ENCODE measurements at places on chromosomes 7 and 10.

DNA sequence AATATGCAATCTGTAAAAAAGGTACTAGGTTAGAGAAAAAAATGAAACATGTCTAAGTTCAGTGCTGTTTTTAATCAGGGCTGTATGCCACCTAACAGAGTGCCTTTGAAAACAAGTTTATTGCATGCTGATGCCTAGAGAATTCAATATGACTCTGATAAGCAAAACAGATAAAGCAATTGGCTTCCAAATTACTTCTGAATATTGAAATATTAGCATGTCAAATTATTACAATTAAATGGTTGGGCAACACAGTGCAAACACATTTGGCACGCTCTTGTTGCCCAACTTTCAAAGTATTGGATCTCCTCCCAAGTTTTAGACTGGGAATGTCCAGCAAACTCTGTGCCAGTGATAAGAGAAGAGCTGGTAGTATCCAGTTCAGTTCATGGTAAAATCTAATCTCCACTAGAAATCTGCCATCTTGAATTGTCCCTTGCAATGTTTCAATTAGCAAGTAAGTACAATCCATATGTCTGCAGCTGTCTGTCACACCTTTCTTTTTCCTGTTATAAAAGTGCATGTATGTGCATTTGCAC lies 65.2 kb upstream of the FAM133B start:
- no peak for DNase-seq

- no peak for DNase-seq
Measured at GRCh38 chr10:60549686-60550085, 160.0 kb upstream of the ANK3 start.

DNA sequence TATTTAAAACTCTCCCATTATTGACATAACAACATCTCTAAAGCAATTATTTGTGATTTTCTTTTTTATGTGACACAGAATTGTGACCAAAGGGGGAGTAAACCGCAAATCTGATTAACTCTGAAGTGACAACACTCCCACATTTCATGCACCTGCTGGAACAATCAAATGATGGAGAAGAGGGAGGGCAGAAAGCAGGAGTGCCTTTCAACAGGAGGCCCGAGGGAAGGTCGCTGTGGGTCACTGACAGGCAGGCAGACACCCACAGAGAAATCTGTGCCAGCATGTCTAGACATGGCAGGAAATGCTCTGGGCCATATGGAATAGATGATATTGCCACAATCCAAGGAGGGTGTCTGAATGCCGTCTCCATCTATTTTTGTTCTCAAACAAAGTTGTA lies 247.3 kb downstream of the DOCK4 start:
- DNase-seq: no peak

GRCh38 chr7:50304129-50304910 lies at the start of gene IKZF1:
IKZF1 (plus strand) TSS chr7:50304716; CDS start chr7:50319062, 14,346 bp downstream.
- peak; percentile 88 for DNase-seq

- DNase-seq: no peak
Measured at GRCh38 chr7:123184271-123184670, 15.5 kb downstream of the SLC13A1 start.

DNA sequence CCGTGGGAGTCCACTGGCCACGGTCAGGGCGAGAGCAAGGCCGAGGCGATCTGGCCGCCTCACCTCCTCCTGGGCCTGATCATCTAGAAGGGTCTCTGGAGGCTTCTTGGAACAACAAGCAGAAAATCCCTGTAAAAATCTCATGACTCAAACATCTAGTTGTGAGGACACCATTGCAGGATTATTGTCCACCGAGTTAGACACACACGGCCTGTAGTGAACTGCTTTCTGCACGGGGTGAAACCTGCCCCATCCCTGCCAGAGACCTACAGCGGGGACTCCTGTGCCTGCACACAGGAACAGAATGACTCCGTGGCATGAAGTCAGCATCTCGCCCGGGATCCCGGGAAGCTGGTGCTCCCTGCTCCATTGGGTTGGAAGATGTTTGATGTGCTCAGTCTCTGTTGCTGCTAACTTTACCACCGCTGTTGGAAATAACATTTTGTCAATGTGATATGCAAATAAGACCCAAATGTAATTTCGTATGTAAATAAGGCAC lies 267.0 kb upstream of the TCERG1L start:
- DNase-seq: no peak

DNA sequence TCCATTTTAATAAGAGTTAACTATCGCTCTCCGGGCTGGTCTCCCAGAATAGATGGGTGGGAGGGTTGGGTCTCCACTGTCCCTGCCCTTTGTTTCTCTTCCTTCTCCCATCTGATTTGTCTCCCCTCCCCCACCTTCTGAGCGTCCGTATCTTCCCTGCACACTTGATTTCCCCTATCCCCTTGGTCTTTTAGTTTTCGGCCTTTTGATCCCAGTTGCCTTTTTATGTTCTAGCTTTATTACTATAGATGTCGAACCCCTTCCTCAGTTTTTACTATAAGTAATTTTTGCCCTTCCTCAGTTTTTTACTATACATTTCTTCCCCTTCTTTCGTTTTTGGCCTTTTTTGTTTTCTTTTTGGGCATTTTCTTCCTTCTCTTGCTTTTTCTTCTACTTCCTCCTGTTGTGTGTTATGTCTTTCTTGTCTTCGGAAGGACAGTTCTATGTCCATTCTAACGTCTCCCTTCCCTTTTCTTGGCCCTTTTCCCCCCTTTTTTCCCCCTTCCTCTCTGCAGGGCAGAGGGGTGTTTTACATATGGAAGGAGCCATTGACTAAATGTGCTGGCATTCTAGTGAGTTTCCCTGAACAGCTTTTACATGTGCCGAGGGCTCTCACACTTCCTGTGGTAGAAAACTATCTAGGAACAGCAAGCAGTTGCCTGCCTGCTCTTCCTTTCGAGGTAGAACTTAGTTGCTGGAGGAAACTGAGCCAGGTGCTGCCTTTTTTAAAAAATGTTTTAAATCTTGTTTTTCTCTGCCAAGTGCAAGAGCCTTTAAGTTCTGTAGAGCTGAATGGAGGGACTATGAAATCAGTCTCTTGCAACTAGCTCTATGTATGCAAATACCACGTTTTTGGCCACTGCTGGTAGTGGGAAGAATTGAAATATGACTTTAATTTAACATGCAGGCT lies 2.8 kb downstream of the TET1 start:
- no peak for DNase-seq

DNA sequence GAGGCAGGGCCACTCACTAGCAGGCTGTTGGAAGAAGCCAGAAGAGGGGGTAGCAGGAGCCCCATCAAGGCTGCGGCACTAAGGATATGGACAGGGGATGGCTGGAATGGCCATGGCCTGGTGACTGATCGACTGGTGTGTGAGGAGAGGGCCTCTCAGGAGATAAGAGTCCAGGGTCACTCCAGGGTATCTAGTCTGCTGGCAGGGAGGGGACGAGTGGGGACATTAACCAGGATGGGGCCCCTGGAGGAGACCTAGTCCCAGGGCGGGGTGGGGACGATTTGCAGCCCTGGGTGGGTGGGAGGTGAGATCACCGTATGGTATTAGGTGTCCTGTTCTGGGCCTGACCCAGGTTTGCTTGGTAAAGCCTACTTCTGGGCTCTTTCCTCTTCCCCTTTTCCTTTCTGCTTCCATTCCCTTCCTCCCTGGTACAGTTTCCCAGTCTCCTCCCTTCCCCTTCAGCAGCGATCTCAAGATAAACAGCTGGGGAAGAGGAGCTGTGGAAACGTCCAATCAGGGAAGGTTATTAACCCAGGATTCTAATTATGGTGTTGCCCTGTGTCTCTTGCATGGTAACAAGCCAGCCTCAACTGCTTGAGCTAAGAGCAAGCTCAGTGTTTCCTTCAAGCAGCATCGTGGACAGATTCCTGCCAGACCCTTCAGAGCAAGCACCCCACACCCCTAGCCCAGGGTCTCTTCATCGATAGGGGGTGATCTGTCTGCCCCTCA lies 233.2 kb downstream of the RPS24 start:
- no peak for DNase-seq

DNA sequence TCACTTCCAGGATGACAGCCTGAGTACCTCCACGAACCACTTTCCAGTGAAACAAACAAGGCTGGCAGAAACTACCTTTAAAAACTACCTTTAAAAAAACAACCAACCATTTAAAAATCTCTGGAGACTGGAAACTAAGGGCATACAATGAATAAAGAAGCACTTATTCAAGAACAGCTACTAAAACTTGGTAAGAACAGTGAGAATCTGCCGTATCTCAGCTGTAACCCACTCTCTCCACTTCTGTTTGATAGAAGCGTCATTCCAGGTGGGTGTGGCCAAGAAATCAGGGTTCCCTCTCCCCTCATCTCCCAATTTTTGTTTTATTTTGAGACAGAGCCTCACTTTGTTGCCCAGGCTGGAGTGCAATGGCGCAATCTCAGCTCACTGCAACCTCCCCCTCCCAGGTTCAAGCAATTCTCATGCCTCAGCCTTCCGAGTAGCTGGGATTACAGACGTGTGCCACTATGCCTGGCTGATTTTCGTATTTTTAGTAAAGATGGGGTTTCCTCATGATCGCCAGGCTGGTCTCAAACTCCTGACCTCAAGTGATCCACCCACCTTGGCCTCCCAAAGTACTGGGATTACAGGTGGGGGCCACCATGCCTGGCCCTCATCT lies 158.8 kb upstream of the CHST15 start:
- no peak for DNase-seq
